ENCODE measurements at places on chromosomes 6 and 20.

DNA sequence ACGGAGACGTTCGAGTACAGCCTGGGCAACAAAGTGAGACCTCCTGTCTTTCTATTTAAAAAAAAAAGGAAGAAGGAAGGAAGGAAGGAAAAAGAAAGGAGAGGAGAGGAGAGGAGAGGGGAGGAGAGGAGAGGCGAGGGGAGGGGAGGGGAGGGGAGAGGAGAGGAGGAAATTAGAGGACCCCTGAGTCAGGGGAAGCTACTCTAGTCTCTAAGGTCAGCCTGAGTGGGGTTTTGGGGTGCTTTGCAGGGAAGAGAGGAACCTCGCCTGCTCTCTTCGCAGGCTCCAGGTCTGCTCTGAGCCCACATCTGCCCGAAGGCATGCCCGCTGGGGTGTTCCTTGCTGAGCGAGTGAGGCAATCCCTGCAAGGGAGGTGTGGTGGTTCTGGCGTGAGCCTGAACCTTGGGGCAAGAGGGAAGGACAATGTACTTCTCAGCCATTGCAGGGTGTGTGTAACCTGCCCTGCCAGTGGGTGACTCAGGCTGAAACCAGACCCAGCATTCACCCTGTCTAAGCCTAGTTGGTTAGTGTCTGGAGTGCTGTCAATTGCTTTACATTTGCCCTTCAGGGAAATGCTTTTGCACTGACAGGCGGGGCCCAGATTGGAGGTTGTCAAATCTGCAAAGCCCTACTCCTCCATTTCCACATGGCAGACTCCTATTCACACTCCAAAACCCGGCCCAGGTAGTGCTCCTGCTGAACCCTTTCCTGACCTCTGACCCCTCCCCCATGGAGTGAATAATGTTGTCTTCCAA lies 15.3 kb upstream of the MMP9 start:
- no peak for DNase-seq

DNA sequence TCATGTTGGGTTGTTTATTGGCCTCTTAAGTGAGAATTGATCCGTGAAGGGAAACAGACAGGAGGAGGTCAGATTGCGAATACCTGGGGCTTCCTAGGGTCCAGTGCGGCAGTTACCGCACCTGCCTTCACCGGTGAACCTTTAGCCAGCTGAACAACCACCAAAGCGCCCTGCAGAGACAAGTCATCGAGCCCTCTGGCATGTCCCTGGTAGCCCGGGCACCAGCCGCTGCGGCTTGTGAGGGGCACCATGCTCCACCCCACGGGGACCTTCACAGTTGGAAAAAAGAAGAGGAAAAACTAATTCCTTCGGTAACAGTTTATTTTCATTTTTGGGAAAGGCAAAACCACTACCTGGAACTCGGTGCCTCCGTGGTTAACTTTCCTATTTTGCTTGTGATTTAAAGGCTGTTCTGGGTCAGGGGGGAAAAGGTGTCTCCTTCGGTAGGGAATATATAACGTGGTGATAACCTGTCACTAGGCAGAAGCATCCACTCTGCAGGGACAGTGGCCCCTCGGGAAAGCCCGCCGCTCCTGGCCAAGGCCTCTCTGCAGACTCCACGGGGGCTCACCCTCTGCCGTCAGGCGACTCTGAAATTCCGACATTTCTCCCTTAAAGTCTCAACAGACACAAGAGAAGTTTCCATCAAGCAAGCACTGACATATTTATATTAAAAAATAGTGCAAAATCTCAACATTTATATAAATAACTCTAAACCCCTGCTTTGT lies 30.7 kb upstream of the ZBP1 start:
- DNase-seq = no peak

DNA sequence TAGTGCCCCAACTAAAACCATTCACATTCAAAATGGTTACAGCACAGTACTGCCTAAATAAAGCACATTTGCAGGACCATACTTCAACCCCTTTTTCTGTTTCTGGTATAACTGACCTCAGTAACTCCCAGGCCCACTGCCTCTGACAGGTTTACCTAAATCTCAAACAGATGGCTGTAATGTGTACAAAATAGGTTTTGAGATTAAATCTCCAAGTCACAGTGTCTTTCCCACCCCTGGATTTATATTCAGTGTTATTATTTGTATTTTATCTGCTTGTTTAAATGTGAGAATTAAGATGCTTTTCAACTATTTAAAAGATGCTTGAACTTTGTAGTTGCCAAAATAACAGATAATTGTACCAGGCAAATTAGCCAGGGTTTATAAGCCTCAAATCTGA lies 4.7 kb upstream of the KIF6 start:
- DNase-seq = no peak

GRCh38 chr20:1005452-1006027 lies 3.4 kb upstream of the RSPO4 start:
- DNase-seq = peak; percentile 45

- DNase-seq = peak; percentile 37
Observed at GRCh38 chr20:44056010-44056698, 130.8 kb downstream of the JPH2 start.

DNA sequence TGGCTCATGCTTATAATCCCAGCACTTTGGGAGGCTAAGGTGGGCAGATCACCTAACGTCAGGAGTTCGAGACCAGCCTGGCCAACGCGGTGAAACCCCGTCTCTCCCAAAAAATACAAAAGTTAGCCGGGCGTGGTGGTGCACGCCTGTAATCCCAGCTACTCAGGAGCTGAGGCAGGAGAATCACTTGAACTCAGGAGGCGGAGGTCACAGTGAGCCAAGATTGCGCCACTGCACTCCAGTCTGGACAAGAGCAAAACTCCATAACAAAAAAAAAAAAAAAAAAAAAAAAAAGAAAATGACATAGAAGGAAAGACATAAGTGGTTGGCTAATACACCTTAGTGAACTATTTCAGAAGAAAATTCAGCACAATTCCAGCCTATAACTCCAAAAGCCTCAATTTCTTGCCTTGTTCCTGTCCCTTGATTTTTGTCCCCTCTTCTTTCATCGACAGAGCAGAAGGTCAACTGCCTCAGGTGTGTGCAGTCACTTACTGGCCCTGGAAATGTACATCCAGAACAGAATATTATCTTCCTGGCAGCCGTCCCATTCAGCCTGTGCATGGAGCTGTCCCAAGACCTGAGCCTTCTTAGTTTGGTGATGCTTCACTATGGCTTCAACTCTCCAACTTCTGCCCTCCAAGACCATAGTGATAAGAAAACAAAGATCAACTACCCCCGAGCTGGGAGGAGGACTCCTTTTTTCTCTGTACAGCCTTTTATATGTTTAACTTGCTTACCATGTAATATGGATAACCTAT lies 117.6 kb downstream of the LY86 start:
- no peak for DNase-seq

DNA sequence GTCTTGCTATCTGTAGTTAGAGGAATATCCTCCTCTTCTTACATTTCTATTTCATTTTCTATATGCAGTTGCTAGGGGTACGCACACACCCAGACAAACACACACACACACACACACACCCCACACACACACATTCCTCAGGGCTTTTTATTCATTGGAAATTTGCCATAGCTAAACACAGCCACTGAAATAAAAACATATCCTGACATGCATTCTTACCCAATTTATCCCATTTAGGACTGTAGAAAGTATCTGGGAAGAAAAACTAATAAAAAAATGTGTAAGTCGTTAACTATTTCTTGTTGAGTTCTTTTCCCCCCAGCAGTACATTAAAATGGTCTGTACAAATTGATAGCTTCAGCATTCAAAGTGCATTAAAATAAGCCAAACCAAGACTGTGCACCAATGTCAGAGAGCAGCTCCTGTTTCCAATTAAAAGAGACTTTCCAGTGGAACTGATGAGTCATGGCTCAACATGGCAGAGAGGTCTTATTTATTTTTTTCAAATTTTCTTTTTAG lies 357.9 kb upstream of the AGPAT4 start:
- DNase-seq = no peak

DNA sequence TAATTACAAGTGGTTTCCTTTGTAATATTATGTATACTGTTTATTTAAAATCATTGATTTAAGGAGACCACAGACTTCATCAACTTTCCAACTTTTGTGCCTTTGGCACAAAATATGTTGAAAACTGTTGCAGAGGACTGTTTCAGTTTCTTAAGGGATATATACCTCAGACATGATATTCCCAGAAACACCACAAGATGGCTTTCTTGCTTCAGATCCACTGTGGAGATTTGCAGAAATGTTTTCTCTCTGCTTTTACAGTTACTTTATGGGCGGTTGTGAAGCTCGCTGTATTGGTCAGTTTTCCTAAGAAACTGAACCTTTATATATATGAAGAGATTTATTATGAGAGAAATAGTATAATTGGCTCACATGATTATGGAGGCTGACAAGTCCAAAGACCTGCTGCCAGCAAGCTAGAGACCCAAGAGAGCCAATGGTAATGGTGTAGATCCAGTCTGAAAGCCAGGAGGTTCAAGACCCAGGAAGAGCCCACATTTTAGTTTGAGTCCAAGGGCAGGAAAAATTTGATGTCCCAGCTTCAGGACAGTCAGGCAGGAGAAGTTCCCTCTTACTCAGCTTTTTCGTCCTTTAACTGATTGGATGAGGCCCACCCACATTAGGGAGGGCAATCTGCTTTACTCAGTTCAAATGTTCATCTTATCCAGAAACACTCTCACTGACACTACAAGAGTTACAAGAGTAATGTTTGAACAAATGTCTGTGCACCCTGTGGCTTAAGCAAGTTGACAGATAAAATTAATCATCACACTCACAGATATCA lies 12.8 kb downstream of the ME1 start:
- peak; percentile 55 for DNase-seq

- no peak for DNase-seq
Observed at GRCh38 chr20:1304710-1305515, 24.0 kb downstream of the SDCBP2 start.

GRCh38 chr6:39496915-39497314 lies 174.4 kb upstream of the KCNK16 start:
- DNase-seq = no peak

- peak; percentile 56 for DNase-seq
Observed at GRCh38 chr20:23340524-23340923, 10.1 kb upstream of the NXT1 start.

GRCh38 chr20:53829255-53829723 lies 235.7 kb upstream of the ZNF217 start:
- peak; percentile 93 for DNase-seq
